ENCODE measurements at places on chromosomes 5 and 9.

GRCh38 chr9:11103525-11103924 lies 490.7 kb upstream of the PTPRD start:
- no peak for ATAC-seq

DNA sequence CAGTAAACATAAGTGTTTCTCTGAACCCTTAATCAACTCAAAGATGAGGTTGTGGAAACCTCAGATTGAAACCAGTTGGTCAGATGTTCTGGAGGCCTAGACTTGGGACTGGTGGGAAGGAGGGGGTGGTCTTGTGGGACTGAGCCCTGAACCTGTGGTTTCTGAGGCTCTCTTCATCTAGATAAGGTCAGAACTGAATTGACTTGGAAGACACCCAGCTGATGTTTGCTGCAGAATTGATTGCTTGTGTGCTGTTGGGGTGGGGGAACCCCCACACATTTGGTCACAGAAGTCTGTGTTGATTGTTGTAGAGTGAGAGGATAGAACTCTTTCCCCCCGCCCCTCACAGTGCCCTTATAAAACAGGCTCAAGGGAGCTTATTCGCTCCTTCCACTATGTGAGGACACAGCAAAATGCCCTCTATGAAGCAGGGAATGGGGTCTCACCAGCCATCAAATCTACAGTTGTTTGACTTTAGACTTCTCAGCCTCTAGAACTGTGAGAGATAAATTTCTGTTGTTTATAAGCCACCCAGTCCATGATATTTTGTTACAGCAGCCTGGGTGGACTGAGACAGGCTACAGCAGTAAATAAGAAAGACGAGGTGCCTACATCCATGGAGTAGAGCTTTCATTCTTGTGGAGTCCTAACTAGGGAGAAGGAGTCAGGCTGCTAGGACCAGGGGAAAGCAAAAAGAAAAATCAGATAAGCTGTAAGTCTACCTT lies 25.7 kb upstream of the UGCG start:
- peak; percentile 32 for ATAC-seq

DNA sequence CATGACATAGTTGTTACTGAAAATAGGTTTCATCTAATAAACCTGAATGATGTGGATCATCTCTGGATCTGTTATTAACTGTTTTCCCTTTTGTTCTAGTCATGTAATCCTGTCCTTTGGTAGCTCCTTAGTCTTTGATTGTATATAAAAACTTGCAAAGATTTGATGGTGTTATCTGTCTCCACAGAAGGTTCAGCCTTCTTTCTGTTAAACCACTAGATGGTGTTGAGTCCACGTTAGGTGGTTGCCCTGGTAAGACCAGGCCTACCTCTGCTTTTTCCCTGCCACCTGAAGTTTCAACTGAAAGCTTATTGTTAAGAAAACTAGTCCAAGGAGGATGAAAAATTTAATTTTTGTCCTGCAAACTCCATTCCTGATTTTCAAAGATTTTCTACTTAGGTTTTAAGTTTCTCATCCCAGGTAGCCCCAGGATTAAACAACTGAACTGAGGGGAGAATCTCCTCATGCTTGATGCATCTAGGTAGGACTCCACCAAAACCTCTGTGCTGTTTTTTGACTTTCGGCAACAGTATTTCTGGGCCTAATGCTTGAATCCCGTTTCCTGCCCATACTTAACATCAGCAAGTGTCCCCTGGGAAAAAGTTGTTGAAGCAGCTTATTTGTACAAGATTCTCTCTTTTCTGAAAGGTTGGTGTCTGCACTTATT lies 68.5 kb downstream of the RICTOR start:
- ATAC-seq = no peak

DNA sequence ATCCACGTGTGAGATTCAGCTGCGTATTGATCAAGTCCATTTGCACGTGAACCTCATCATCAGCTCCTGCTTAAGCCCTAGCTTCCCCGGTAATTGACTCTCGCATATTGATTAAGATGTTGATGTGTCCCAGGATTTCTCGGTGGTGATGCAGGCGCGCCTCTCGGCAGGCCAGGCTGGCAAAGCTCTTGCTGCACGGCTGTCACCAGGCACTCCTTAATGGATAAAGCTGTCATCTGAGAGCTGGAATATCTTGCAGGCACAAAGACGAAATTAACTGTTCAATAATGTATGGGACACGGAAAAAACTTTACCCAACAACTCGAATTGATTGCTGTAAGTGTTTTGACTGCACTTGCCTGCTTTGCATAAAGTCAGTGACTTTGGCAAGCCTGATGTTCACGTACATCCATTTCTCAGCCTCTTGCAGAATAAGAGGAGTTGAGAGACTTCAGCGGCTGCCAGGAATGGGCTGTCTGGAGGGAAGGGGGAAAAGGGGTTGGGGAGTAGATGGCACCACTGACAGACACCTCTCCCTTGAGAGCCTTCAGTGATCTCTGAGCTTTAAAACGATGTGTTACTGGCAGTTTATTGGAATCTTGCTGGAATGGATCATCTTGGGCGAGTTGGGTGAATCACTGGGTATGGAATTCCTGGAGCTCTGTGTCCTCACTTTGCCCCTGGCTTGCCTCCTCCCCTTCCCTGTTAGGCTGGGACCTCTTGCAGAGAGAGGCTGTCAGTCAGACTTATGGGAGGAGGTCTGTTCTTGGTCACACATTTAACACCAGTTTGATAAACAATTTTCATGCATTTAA lies 650.3 kb downstream of the CCDC171 start:
- ATAC-seq = no peak

- no peak for ATAC-seq
Observed at GRCh38 chr5:81393430-81393782, 528 bp downstream of the ACOT12 start.

All from activated CD4-positive, CD25-positive, alpha-beta regulatory T cell treated with anti-CD3 and anti-CD28 coated beads, Interleukin-2, amount 50 U/mL, for 24 hours (primary cell).